ENCODE measurements at places on chromosomes 1 and 21.

GRCh38 chr21:30152792-30153191 lies 13.8 kb downstream of the CLDN17 start:
- DNase-seq = no peak

DNA sequence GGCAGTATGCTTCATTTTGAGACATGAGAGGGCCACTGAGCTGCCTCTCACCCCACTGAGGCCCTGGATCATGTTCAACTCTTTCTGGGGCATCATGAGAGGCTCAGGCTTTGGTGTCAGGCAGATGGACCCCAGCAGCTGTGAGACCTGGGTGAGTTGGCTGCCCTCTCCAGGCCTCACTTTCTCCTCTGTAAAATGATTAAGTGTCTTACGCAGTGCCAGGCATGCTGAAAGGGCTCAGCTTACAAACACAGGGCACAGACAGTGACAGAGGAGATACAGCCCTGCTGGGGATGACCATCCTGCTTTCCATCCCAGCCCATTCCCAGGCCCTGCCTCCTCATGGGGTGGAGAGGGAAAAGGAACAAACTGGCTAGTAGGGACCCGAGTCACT lies 387.4 kb downstream of the MATN1 start:
- DNase-seq = no peak

DNA sequence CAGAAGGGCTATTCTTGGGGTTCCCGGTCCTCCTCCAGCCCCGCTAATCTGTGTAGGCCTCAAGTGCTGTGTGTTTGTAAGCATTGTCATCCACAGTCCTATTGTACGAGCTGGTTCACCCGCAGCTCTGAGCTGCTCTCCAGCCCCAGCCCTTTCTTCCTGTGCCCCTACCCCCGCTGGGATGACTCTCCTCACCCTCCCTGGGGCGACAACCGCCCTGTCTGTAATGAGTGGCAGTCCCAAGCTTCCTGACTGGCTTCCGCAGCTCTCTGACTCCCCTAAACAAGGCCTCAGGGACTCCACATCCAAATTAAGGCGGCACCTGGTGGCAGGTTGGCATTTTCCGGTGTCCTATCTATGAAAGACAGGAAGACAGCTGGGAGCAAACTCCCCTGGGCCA lies 45.8 kb downstream of the TFF3 start:
- DNase-seq = no peak

- DNase-seq = no peak
Observed at GRCh38 chr1:240499012-240499411, 112.9 kb downstream of the GREM2 start.

- no peak for DNase-seq
Observed at GRCh38 chr21:42495765-42496119, 282 bp downstream of the RSPH1 start.

DNA sequence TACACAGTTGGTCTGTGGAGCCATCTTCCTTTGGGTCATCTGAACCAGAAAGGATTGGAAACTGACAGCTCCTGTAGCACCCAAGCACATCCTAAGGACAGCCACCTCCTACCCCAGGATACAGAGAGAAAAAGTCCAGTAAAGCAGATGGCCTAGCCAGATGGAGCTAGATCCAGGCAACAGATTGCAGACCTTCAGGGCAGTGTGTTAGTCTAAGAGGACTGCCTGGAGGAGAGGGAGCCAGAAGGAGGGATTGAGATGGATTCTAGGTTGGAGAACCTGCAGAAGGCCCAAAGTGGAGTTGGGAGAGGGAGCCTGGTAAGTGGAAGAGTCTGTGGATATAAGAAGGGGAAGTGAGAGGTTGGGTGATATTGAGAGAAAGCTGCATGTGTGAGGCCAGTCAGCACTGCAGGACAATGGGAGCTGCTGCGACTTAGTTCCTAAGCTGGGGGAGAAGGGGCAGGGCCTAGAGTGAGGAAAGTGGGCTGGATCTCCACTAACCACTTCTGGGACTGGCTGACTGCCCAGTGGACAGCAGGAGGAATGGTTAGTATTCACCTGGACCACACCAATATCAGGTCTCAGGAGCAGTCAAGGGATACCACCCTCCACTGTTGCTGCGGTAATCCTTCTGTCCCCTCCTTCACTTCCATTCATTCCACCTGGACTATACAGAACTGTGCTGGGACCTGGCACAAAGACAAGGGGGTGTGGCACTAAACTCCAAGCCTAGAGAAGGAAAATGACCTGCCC lies 13.4 kb downstream of the BCAN start:
- DNase-seq = no peak

- no peak for DNase-seq
Observed at GRCh38 chr1:164562061-164562460, 3.1 kb downstream of the PBX1 start.

DNA sequence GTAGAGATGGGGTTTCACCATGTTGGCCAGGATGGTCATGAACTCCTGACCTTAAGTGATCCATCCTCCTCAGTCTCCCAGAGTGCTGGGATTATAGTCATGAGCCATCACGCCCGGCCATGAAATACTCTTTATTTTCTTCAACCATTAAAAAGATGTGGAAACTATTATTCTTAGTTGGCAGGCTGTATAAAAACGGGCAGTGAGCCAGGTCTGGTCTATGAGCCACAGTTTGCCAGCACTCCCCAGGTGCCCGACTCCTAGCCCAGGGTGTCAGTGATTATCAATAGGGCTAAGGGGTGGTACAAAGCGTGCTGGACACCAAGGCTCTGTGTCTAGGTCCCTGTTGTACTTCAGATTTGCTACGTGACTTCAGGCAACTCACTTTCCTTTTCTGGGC lies 3.7 kb upstream of the TMEM61 start:
- no peak for DNase-seq

- DNase-seq = no peak
Observed at GRCh38 chr1:21911205-21912001, 25.7 kb downstream of the HSPG2 start.

DNA sequence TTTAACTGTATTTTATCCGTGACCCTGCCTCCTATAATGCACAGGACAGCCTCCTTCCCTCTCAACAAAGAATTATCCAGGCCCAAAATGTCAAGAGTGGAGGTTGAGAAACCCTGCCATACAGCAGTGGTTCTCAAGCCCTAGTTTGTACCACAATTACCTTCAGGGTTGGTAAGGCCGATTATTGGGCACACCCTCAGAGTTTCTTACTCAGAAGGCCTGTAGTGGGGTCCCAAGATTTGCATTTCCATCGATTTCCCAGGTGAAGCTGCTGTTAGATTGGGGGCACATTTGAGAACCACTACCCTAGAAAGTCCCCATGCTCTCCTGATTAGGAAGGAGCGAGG lies 400 bp upstream of the PGBD2 start:
- no peak for DNase-seq

DNA sequence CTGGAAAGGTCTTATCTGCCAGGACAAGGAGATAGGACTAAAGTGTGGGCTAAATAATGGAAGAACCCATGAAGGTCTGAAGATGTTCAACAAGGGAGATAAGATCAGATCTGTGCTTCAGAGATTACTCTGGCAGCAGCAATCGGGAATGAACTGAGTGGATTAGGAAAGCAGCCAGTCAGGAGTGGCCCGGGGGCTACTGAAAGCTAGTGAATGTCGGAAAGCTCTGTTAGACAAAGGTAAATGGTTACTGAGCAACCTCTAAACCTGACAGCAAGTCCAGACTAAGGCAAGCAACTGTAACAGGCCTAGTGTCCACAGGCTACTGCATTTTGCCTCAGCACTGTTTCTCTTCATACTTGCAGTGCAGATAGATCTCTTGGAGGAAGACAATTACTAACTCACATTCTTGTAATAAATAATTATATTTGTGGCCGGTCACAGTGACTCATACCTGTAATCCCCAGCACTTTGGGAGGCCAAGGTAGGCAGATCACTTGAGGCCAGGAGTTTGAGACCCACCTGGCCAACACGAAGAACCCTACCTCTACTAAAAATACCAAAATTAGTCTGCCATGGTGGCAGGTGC lies 12.5 kb downstream of the IQGAP3 start:
- no peak for DNase-seq

DNA sequence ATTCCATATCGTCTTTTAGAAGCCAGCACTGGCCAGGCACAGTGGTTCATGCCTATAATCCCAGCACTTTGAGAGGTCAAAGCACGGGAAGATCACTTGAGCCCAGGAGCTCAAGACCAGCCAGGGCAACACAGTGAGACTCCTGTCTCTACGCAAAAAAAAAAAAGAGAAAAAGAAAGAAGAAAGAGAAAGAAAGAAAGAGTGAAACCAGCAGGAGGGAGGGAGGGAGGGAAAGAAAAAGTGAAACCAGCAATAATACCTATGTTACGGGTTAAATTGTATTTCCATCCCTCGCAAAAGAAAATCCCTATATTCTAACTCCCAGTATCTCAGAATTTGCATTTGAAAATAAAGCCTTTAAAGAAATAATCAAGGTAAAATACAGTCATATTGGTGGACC lies 10.4 kb downstream of the COP1 start:
- DNase-seq = no peak

DNA sequence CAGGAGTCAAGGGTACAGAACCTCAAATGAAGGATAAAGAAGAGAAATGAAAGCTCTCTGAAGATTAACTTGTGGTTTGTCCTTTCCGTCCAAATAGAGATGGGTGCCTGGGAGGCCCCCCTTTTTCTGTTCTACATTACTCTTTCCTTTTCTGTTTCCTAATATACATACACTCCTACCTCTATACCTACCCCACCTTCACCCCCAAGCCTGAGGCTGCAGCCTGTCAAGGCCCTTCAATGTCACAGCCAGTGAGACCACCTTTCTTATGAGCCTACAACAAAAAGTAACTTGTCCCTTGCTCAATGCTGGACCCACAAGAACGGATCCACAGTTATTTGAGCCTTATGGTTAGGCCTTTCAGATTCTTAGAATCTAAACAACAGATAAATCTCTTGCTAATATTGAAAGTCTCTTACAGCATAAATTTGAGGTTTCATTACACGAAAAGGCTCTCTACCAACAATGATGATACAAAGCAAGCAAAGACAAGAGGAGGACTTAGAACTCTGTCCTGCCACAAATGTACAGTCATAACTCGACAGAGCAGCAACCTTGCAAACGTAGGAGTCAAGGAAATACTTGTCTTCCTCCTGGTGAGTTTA lies 4.1 kb upstream of the TRAF3IP3 start:
- DNase-seq = no peak

DNA sequence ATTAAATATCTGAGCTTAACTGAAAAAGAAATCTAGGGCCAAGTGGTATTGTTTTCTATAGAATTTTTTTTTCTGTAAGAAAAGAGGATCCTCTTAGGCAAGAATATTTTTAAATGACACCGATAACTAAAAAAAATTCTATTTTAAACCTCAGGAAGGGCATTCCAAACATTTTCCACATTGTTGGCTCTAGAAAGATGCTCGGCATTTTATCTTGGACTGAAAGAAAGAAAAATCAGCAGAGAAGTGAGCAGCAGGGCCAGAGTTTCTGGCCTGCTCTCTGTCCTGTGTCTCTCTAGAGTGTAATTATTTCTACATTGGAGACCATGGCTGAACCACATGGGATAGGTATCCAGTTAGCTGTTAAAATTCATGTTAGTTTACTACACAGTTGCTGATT lies 192.5 kb upstream of the GREM2 start:
- DNase-seq = no peak

DNA sequence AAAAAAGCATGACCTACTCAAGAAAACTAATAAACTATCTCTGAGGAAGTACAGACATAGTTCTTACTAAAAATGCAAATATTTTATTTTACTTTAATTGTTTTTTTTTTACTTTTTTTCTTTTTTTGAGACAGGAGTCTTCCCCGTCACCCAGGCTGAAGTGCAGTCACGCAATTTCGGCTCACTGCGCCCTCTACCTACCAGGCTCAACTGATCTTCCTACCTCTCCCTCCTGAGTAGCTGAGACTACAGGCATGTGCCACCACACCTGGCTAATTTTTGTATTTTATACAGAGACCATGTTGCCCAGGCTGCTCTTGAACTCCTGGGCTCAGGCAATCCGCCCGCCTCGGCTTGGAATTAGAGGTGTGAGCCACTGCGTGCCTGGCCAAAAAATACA lies 1263.1 kb downstream of the KCNT2 start:
- no peak for DNase-seq

- DNase-seq = no peak
Observed at GRCh38 chr1:67769633-67770256, 63.5 kb downstream of the GNG12 start.

DNA sequence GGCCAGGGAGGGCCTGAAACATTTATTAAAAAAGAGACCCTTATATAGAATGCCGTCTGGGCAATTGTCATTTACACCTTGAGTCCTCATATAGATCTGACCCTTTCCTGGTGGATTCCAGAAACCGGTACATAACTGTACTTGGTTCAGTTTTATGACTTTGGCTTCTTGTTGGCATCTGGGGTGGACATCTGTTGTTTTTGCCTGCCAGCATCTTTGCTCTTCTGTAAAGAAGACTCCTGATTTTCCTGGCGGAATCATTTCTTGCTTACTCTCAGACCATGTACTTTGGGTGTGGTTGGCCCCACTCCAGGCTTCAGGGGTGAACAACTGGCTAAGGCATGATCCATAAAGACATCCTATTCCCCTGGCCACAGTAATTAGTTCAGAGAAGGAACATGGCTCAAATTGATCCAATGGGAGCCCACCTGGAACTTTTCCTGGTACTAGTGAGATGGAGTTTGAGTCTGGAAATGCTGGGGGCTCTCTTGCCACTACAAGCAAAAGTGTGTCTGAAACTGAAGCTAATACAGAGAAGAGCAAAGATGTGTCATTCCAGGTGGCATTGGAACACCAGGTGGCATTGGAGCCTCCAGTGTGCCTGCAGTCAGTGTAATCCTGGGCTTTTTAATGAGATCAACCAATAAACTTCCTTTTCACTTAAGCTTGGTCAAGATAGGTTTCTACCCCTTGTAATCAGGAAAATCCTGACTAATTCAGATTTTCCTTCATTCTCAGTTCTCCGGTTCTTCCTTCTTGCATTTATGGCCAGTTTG lies 332.5 kb upstream of the CAMK1G start:
- no peak for DNase-seq

DNA sequence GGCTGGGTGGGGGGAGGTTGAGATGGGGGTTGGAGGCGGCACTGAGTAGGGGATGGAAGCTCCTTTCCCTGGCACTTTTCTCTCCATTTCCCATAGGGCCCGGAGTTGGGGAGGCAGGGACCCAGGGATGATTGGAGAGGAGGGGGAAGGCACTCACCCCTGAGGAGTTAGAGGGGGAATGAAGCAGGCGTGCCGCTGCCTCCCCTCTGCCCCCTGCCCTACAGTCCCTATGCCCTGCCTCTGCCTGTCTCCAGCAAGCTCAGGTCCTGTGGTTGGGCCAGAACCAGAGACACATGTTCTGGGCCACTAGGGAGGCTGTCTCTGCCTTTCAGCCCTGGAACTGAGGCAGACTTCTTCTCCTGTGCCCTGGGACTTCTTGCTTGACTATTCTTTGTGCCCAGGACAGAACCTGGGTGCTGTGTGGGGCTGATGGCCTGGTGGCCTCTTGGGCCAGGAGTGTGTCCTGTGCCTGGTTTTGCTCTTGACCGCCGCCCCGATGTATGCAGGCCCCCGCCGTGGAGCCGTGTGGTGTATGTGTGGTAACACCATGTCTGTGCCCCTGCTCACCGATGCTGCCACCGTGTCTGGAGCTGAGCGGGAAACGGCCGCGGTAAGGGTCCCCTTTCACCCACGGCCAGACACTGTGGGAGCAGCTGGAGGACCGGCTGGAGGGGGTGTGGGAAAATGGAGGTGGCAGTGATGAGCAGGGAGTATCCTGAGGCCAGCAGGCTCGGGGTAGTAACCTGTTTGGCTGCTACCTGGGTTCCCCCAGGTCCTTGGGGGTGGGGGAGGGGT lies 1.4 kb downstream of the LYPLA2 start:
- DNase-seq = no peak

GRCh38 chr1:241012708-241013340 lies 344.2 kb downstream of the RGS7 start:
- DNase-seq = no peak

- no peak for DNase-seq
Observed at GRCh38 chr1:33321178-33321577, 280 bp upstream of the A3GALT2 start.

- no peak for DNase-seq
Observed at GRCh38 chr1:12610305-12610935, 7.6 kb downstream of the DHRS3 start.

Measured in stimulated activated CD8-positive, alpha-beta memory T cell treated with anti-CD3 and anti-CD28 coated beads, Interleukin-4, amount 100 ng/mL, for 1 hour (primary cell).